ENCODE measurements at places on chromosomes 5 and 9.

DNA sequence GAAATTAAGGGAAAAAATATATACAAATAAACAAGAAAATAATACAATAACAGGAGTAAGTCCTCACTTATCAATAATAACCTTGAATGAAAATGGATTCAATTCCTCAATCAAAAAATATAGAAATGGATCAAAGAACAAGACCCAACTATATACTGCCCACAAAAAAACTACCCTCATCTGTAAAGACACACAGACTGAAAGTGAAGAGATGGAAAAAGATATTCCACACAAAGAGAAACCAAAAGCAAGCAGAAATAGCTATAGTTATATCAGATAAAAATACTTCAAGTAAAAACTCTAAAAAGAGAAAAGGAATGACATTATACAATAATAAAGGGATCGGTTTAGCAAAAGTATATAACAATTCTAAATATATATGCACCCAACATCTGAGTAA is 66.5 kb downstream of the KIAA0825 start:
- no peak for DNase-seq

- DNase-seq = no peak
Observed at GRCh38 chr9:7246917-7247522, 489.2 kb downstream of the KDM4C start.

- peak; percentile 67 for DNase-seq
Observed at GRCh38 chr9:89433826-89434225, 64.1 kb downstream of the SEMA4D start.

GRCh38 chr5:130995851-130996250 is 169.2 kb downstream of the HINT1 start:
- DNase-seq = no peak

DNA sequence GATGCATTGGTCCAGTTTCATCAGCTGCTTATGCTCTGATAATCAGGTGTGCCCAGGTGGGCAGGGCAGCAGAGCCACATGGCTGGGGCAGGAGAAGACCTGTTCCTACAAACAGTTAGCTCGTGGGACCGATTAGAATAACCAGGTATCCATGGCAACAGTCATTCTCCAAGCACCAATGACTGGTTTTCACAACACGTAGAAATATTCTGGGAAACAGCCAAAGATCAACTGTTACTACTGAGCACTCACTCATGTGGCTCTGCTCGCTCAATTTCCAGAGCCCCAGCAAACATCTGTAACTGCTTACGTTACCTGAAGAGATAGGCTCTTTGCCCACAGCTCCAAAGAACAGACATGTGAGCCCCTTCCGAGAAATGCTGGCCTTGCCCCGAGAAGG is 302.0 kb downstream of the AGTPBP1 start:
- DNase-seq = no peak

DNA sequence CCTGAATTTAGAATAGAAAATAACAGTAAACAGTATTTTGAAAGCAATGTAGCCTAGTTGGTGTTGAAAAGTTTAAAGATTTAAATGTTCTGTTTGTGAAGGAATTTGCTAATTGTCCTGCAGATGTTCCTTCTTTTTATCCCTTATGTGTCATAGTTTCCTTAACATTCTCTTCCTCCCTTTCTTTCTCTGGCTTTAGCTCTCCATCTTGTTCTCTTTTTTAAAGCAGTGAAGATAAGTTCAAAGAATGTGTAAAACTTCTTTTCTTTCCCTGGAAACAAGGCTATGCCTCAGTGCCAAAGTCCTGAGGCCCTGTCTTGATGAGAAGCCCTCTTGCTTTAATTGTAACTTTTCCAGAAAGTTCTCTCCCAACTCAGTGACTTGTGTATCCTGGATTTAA is 24.4 kb upstream of the GAS1 start:
- no peak for DNase-seq

DNA sequence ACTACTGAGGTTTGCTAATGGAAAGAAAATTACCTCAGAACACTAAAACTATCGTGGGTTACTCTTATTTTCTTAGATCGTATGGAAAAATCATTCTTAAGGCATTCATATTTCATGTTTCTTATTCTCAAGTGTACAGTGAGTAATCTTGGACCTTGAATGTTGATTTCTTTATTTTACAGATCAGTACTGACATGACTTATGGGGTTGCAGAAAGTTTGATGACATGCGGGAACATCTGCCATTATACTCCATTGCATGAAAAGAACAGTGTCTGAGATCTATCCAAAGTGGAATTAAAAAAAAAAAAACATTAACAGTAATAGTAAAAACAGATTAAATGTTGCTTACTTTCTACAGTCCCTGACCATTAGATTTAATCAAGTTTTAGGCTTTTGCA is 1290.2 kb upstream of the WWC1 start:
- no peak for DNase-seq

DNA sequence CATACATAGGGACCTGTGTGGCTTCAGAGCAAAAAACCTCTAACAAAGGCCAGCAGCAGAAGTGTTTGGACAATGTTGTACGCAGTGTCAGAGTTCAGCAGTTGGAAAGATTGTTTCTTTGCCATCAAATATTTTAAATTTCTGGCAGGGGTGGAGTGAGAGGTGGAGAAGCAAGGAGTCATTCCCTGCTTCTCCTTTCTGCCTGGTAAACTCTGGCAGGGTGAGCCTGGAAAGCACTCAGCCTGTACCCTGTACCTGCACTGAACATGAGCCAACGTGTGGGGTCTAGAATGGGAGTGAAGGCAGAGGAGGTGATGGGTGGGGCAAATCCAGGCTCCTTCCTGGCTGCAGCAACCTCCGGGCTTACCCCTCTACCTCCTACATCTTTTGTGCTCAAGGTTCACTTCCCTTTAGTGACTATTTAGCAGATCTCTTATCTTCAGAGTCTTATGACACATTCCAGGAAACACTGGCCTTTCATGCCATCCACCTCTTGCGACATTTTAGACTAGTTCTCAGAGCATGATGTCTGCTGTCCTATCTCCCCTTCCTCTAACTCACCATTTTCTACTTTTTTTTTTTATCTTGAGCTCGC is 445.0 kb upstream of the PIK3R1 start:
- no peak for DNase-seq

DNA sequence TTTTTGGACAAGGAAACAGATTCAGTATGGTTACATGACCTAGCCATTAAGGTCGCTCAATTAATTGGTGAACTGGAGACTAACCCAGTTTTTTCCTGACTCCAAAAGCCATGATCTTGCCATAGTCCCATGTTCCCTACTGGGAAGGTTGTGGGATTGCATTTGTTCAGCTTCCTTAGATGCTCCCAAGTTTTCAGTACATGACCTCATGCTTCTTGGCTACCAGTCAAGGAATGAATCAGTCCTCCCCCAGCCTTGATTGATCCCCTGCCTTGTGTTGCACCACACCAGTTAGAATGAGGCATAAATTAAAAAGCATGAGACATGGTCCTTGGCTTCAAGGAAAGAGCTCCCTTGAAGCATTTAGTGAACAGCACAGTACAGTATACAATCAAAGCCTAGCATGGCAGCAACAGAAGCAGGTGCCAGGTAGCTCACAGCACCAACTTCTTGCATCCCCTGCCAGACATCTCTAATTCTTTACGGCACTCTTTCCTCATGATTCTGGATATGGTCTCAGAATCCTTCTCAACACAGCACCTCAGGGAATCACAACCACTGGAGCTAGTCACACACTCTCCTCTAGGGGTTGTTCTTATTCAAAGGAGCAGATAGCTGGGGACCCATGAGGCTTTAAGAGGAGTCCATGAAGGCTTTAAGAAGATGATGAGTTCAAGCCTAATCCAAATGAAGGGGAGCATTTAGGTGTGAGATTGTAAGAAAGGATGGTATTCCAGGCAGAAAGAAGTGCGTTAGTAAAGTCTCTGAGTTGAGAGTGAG is 295.5 kb upstream of the CLINT1 start:
- DNase-seq = peak; percentile 61

DNA sequence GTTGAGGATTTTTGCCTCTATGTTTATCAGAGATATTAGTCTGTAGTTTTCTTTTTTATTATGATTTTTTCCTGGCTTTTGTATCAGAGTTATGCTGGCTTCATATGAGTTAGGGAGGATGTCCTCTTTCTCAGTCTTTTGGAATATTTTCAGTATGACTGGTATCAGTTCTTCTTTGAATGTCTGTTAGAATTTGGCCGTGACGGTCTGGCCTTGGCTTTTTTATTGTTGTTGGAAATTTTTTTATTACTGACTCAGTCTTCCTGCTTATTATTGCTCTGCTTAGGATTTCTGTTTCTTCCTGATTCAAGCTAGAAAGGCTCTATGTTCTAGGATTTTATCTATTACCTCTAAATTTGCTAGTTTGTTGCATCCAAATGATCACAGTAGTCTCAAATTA is 421.9 kb downstream of the CDH10 start:
- no peak for DNase-seq

DNA sequence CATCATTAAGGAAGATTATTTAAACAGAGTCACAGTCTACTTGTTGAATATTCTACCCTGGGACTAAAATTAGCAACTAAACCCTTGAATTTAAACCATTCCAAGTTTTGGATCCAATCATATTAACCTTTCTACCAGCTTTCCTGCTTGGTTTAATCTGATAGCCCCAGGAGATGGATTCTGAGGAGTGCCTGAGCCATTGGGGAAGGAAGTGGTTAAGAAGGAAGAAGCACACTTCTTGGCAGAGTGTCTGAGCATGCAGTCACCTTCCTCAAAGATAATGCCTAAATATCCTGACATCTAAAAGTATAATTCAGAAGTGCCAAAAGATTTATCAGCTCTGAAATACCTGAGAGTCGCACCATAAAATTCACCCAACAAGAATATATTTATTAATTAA is 74.1 kb upstream of the SNCAIP start:
- DNase-seq = no peak

- no peak for DNase-seq
Observed at GRCh38 chr9:33840381-33840780, 23.4 kb downstream of the UBE2R2 start.

DNA sequence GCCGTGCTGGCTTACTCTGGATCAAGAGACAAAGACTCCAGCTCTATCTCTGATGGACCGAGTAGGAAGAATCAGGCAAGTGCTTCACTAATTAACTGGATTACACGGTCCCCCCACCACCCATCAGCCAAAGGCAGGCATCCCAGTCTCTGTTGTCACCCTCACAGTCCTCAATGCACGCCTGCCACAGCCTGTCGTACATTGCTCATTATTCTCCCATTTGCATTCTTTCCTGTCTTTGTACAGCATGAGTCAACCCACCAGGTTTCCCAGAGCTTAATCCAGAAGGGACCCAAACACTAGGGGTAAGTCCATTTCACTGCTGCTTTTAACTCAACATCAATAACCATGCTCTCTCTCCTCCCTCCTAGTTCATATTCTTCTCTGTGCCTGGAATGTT is 44.4 kb downstream of the PCA3 start:
- DNase-seq = no peak

GRCh38 chr5:94173100-94173499 is 431.7 kb upstream of the POU5F2 start:
- DNase-seq = no peak

DNA sequence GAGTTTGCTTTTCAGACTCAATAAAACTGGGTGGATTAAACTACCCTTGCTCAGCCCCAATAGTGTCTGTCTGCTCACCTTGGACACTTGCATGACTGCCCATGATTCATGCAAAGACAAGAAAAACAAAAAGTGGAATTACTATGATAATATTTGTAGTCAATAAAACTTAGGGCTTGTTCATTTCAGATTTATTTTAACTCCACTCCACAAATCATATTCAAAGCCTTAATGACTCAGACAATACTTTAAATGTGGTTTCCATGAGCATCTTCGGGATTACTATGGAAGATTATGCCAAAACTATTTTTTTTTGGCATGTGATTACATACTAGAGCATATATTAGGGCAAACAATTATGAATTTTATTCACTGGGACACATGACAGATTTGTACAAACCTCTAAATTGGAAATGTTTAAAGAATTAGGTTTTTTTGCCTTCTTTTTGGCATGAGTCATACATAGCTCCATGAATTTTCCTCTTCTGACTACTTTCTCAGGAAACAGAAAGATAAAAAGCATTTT is 468.9 kb downstream of the ACTL7B start:
- no peak for DNase-seq

DNA sequence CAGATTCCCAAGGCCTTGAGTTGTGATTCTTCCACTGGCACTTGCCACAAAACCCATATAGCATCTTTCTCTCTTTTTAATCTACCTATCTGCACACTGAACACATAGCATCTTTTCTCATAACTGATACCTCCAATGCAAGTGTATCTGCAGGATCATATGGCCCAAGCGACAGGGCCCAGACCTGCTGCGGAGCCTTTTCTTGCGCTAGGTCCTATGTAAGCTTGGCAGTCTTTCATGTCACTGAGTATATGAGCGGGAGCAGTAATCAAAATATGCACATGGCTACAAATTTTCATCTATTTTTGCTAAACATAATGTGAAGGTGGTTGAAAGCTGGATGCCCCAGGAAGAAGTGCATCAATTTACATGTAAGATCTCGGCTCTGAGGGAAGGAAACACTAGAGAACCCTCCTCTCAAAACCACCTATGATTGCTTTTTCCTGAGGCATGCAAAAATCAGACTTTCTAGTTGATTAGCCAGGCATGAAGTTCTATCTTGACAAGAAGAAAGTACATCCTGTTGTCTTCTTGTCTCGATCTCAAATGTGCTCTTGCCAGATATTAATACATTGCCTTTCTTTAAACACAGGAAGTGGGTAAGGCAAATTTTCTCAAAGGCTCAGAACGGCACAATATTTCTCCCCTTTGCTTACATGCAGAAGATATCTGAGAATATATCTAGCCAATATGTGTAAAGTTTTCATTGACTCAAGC is 26.9 kb upstream of the CEMIP2 start:
- DNase-seq = no peak

DNA sequence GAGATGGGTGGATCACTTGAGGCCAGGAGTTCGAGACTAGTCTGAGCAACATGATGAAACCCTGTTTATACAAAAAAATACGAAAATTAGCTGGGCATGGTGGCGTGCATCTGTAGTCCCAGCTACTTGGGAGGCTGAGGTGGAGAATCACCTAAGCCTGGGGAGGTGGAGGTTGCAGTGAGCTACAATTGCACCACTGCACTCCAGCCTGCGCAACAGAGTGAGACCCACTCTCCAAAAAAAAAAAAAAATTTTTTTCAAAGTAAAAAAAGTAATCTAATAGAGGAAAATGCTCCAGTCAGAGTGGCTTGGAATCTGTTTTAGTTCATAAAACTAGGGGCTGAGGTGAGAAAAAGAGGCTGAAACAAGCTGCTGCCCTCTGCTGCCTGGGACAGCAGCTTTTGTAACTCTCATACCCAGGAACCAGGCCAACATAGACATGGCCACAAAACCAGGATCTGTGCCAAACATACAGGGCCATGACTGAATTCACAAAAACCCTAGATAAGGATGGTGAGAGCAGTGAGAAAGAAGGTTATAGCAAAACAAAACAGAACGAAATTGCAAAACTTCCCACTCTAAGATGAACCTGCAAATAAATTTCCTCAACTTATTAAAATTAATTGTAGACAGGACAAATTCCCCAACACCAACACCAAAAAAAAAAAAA is 13.1 kb upstream of the DCAF12 start:
- no peak for DNase-seq

- no peak for DNase-seq
Observed at GRCh38 chr9:127079446-127080140, 42.8 kb downstream of the ANGPTL2 start.

- peak; percentile 54 for DNase-seq
Observed at GRCh38 chr5:171743436-171744076, 42.1 kb upstream of the SMIM23 start.

GRCh38 chr5:139906661-139907060 is 111.1 kb downstream of the PSD2 start:
- no peak for DNase-seq
